ENCODE measurements at places on chromosomes 7 and 10. TPM values are rescaled to one million over a fixed set of nuclear protein-coding genes. Genes with fewer than 3 reads are reported as not detected.
A peak's percentile ranks its signal among the peaks of the same experiment; 100 is the strongest.

Gene PODXL
- 30.4 TPM for total RNA-seq

Gene SKIDA1
- 2.7 TPM for total RNA-seq

GRCh38 chr7:1972744-1973143 is 260.0 kb downstream of the MAD1L1 start:
- DNase-seq: no peak

Gene PNLIPRP3
- not detected for total RNA-seq

DNA sequence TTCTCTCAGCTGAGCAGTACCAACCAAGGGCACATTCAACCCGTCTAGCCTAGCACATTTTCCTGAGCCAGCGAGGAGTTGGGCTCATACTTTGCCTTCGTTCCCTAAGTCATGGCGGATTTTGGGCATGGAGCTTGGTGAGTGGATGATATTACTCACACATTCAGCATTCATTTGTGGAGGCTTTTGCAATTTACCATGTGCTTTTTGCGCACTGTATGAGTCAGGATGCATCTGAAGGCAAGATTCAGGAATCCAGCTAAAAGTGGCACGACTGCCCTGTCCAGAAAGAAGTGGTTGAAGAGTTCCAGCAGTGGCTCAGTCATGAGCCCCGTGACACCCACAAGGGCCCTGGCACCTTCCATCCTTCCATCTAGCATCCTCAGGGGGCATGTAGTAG is 24.2 kb upstream of the MGMT start:
- DNase-seq: no peak

DNA sequence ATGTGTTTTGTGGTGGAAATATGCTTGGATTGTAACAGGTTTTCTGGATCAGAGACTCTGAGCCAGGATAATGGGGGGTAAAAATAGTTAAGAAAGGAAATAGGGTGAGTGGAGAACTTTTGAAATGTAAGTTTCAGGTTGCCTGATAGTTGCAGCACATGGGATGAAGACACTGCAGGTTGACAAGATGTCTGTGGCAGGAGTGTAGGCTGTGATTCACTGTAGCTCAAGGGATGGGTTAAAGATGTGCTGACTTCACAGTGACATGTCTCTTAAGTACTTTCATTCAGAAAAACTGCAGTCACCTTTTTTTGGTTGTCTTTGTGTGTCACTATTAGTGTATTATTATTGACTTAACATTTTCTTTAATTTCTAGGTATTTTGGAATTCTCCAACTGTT is 63.5 kb upstream of the SLC39A12 start:
- DNase-seq: no peak

DNA sequence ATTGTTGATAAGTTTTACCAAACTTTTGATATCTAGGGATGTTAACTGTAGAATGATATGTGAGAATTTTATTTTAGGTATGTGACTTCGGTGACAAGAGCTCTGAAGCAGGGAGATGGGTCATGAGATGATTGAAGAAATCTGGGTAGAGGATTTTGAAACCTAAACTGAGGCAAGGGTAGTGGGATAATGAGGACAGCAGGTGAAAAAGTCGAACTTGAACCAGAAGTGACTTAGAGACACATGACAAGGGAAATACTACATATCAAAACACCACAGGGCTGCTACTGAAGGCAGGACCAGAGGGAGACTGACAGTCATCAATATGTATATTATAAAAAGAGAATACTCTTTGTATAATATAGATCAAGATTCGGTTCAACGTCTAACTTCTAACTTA is 113.2 kb downstream of the WDFY4 start:
- no peak for DNase-seq

- DNase-seq: peak; percentile 94
Measured at GRCh38 chr7:77331938-77332695, 84.0 kb downstream of the GSAP start.

- DNase-seq: peak; percentile 57
Measured at GRCh38 chr10:60989400-60989876, 45.5 kb upstream of the RHOBTB1 start.

GRCh38 chr7:101186844-101187428 is 6.8 kb upstream of the NAT16 start:
- no peak for DNase-seq

Gene LBX1
- total RNA-seq: not detected

- no peak for DNase-seq
Measured at GRCh38 chr7:108568801-108569380, 615 bp downstream of the THAP5 start.

DNA sequence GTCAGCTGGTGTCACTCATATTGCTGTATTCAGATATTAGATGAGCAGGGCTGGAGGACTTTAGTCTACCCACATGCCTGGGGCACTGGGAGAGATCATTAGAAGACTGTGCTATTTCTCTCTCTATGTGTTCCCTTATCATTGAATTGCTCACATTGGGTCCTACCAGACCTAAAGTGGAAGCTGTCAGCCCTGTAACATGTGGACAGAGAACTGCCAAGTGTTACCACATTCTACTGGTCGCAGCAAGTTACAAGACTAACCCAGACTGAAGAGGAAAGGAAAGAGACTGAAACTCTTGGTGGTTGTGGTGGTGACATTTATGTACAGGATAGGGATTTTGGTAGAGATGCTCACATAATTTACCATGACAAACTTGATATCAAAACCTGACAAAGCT is 627.1 kb upstream of the FZD8 start:
- no peak for DNase-seq

- DNase-seq: no peak
Measured at GRCh38 chr10:60870416-60870728, 73.6 kb downstream of the RHOBTB1 start.
